ENCODE measurements at places on chromosomes 13 and 19.

- peak; percentile 69 for DNase-seq
These were observed 53.1 kb downstream of the FOXO1 start for GRCh38 chr13:40613192-40613818.

DNA sequence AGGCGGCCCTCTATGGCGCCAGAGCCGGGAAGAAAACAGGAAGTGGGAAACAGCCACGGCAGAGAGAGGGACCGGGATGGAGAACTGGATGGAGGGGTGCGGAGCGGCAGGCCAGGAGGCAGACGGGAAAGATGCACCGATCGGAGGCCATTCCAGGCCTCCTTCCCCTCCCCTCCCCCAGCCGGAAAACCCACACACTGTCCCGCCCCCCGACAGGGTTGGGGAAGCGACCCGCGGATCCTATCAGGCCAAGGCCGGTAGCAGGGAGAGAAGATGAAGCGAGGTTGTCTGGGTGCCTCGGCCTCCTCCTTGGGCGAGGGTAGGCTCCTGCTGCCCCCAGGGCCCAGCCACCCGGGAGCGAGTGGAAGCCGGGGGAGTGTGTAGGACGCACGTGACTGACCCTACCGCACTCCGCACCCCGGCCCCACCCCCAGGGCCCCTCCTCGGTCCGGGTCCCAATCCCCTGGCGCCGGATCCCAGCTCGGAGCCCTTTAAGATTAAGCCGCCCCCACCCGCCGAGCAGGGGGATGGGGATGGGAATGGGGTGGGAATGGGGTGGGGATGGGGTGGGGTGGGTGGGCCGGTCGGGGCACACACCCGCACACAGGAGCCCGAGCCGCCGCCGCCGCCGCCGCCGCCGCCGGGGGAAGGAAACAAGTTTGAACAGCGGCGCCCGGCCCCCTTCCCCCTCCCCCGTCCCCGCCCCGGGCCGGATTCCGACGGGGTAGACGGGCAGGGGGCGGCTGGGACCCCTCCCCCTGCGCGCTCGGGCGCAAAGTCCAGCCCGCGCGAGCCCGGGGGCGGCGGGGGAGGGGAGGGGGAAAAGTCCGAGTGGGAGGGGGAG is 1.5 kb downstream of the ERF start:
- peak; percentile 31 for DNase-seq

DNA sequence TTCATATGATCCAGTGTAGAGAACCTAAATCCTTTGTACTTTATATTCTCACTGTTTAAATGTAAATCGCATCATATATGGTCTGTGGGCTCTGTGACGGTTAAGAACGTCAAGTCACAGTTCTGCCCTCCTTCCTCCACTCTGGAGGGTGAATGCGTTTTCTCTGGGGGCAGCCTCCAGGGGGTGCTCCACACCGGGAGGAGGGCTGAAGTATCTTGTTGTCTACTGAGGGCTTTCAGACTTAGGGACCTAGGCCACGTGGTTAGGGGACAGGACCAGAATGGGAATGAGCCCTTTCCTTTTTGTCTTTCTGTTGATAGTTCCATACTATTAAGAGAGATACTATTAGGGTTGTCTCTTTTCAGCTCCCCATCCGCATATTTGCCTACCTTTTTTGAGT is 504.9 kb downstream of the FGF9 start:
- DNase-seq: no peak

GRCh38 chr19:11479898-11480714 is 740 bp downstream of the ELAVL3 start:
- DNase-seq: no peak

GRCh38 chr19:5489551-5489950 is 34.3 kb downstream of the ZNRF4 start:
- DNase-seq: no peak
